ENCODE measurements at places on chromosomes 5 and 9.

DNA sequence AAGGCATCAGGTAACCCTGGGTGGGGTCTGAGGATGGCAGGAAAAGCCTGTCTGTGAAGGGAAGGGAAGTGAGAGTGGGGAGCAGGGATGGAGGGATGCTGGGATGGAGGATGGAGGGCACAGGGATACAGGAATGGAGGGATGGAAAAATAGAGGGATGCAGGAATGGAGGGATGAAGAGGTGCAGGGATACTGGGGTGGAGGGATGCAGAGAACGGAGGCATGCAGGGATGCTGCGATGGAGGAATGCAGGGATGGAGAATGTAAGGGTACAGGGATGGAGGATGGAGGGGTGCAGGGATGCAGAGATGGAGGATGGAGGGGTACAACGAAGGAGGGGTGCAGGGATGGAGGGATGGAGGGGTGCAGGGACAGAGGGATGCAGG lies 9.1 kb downstream of the PTGES2 start:
- DNase-seq, result no peak

DNA sequence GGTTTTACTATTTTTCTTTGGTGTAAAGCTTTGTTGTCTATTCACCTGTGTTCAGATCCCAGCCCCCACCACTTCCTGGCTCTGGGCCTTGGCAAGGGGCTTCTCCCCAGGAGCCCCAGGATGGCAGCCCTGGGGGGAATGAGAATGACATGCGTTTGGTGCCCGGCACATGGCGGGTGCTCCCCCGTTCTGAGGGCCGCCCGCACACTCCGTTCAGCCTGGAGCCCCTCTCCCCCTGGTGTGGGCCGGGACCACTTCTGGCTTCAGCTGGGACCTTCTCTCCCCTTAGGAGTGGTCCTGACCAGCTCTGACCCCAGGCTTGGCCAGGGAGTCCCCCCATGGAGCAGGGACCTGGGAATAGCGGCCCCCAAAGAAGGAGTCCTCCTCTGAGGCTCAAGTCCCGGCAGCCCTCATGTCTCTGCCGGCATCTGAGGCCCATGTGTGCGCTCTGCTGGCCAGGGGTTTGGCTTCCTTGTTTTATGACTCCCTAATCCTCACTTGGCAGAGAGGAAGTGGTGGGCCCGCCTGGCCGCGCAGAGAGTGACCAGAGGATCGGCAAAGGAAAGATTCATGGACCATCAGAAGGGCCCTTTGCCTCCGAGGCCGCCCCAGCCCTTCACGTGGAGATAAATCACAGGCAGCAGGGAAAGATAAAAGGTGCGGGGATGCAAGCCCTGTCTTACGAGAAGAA lies 57.0 kb upstream of the LMX1B start:
- DNase-seq, result no peak

DNA sequence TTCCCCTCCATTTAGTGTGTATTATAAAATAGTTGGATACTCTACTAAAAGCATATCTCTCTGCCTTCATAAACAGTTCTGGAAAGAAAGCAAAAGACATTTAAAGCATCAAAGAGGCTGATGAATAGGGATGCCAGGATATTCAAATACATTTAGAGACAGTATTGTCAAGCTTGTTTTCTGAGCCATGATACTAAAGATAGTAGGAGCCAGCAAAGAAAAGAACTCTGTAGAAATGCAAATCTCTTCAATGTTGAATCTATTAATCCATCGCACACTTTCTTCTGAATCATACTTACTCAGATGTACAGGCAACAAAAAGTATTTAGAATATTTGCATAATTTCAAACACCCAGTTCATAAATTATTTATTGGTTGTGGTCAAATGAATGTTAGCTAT lies 207.1 kb upstream of the MEF2C start:
- DNase-seq, result no peak

- DNase-seq, result peak; percentile 90
These were observed 12.5 kb upstream of the EXOSC2 start for GRCh38 chr9:130680836-130681768.

GRCh38 chr5:29697785-29698414 lies 1495.6 kb upstream of the CDH6 start:
- DNase-seq, result peak; percentile 57

- DNase-seq, result no peak
These were observed 82.1 kb downstream of the SLIT3 start for GRCh38 chr5:169218861-169219260.

GRCh38 chr9:92989561-92989960 lies 42.2 kb downstream of the FGD3 start:
- no peak for DNase-seq

- DNase-seq, result no peak
These were observed 9.0 kb downstream of the SLC36A1 start for GRCh38 chr5:151456321-151456940.
